SK-N-SH (cell line): ENCODE measurements at places on chromosomes 6 and 20. TPM values are rescaled to one million over a fixed set of nuclear protein-coding genes. Genes with fewer than 3 reads are reported as not detected.

DNA sequence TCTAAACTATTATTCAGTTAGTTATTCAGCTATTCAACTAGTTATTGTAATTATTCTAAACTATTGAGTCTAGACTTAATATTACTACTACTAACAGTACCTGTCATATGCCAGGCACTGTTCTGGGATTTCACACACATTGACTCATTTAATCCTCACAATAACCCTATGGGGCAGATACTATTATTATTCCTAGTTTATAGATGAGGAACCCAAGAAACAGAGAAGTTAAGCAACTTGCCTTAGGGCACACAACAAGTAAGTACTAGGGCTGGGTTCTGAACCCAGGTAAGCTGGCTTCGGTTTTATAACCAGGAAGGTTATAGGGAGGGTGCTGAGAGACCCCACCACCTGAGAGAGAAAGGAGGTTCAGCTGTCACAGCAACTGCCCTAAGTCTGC is 7.8 kb downstream of the TEAD3 start:
- DNase-seq = no peak

DNA sequence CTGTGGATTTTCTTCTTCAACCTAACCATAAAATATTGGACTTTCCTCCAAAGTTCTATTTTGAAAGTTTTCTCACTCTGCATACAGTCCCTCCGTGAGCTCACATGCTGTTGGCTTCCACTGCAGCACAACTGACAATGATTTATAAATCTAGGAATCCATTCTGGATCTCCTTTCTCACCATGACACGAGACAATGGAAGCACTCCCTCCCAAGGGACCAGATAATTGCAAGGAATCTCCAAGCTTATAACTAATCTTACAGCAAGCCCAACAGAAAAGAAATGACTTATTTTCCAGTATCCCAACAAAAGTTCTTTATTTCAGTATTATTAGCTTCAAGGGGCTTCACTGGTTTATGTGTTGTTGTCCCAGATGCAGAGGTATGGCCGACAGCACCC is 729.0 kb downstream of the RFPL4B start:
- DNase-seq = no peak

C2 gene
- 0.15 and 0.43 TPM in 2 replicates for polyA plus RNA-seq

DNA sequence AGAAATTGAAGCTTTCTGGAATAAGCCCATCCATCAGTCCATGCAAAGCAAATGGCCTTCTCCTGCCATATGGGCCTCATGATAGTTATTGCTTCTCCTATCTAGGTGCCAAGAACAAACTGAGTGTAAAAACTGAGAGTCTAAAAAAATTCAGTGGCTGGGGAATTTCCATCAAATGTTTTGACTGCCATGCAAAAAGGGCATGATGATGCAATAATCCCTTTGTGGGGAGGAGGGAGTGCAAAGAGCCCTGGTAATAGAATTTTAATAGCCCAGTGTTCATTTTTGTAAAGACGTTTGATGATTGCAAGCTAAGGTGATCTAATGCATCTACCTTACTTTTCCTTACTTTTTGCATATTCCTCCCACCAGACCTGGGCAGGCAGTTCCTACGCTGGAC is 683.7 kb downstream of the EPM2A start:
- DNase-seq = no peak

CDSN gene
- 0.02 TPM in 1 of 2 replicates, not detected in the other for polyA plus RNA-seq

GRCh38 chr20:44643596-44644229 is 7.8 kb downstream of the ADA start:
- no peak for DNase-seq

- DNase-seq = no peak
Observed at GRCh38 chr6:36377594-36377993, 9.9 kb downstream of the ETV7 start.

- DNase-seq = no peak
Observed at GRCh38 chr20:48064929-48065328, 279.6 kb upstream of the SULF2 start.

LY6G6D gene
- not detected in 2 replicates for polyA plus RNA-seq

DNA sequence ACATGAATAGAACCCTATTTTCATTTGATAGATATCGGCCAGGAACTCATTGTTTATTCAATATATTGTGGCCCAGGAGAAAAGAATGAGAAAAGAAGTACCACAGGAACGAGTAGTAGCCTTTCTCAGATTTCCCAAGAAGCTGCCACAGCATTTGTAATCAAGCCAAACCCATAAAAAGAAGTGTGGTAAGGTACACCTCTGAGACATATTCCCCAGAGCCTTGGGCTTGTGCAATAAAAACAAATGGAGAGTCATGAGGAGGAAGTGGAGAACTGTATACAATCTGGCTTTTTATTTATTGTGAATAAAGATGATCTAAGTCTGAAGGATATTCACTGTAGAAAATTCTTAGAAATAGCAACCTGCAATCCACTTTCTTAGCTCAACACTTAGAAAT is 36.7 kb downstream of the KIF6 start:
- no peak for DNase-seq
